Activated CD4-positive, CD25-positive, alpha-beta regulatory T cell treated with anti-CD3 and anti-CD28 coated beads, Interleukin-2, amount 50 U/mL, for 24 hours (primary cell): ENCODE measurements at places on chromosomes 2 and 18.

- ATAC-seq, result no peak
Observed at GRCh38 chr2:20674974-20675679, 8.2 kb downstream of the GDF7 start.

DNA sequence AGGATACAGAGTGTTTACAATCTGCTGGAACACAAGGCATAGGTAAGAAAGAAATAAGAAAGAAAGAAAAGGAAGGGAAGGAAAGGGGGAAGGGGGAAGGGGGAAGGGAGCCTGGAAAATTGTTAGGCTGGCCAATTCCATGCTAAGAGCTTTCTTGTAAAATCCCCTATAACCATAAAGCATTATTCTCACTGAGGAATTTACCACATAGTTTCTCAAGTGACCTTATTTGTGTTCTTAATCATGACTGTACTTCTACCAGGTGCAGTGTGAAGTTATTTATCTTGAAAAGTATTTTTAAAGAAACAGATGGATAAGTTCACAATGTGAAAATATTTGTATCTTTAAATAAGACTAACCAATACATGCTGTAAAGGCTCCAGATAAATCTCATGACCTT lies 39.2 kb upstream of the KIDINS220 start:
- no peak for ATAC-seq

DNA sequence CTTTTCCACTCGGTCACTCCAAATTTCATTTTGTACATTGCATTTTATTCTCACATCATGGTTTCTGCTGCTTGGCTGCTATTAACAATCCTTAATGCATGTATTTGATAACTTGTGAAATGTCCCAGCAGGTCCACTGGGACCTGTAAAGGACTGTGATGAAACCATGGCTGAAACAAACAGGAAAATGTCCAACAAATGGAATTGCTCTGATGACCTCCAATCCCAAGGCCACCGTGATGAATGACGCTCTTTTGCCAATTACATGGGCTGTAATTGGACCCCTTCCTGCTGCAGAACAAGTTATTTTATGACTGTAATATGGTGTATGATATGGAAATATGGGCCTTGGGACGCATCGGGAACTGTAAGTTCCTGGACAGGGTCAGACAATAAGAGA lies 224.2 kb upstream of the CXCR4 start:
- no peak for ATAC-seq

GRCh38 chr2:28068088-28068487 lies 177.6 kb downstream of the BABAM2 start:
- no peak for ATAC-seq

DNA sequence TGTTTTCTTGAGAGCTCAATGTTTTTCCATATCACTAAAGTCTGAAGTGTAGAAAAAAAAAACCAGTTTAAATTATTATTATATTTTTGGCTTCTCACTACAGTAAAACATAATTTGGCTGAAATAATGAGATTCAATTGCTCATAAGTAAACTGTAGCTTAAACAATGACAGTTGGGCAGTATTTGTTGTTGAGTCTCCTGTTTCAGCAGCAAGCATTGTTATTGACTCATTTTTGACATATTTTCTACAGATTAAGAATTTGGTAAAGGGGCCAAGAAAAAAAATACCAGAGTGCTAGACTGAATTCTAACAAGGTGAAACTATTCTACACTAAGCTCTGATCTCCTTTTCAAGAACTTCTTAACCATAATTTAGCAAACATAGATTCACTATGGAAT lies 2070.4 kb upstream of the CELF4 start:
- ATAC-seq, result no peak

DNA sequence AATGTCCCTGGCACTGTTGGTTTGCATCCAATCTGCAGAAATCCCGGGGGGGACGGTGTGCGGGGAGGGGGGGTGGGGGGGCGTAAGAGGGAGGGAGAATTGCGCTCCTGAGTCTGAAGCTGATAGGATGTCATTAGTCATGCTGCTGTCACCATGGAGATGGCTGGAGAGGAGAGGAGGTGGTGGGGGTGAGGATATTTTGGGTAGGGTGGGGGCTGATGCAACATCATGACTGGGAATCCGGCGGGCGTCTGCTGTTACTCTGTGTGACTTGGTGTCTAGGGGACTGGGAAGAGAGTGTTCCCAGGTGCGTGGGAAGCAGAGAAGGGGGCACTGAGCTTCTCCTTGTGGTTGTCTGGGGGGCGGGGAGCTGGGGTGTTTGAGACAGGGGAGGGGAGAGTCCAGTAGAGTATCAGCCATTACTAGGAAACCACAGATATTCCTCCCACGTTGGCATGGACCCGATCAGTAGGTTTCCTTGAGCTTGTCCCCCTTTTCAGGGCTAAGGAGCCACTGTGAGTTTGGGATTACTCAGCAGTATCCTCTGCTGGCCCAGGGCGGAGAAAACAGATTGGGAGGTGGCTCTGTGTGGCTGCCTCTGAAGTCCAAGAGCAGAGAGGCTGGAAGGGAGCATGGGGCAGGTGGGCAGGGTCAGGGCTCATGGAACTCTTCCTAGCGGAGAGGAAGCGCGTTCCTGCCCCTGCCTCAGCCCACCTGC lies 18.9 kb downstream of the TET3 start:
- no peak for ATAC-seq

GRCh38 chr2:192148241-192148619 lies 46.5 kb downstream of the TMEFF2 start:
- ATAC-seq, result no peak

DNA sequence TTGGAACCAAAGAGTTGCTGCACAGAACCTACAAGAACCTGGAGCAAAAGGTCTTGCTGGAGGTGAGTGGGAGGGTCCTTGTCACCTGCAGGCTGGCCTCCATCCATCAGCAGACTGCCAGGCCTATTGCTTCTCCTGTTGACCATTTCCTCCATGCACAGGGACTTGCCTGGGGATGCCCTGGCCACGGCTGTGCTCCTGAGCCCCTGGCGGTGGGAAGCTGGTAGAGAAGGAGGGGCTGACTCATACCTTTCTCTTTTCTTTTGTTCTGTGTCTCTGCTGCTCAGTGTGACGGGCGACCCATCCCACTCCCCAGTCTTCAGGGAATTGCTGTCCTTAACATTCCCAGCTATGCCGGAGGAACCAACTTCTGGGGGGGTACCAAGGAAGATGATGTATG lies 102.6 kb downstream of the DGKD start:
- no peak for ATAC-seq

GRCh38 chr2:239354132-239354790 lies 46.6 kb downstream of the HDAC4 start:
- no peak for ATAC-seq

GRCh38 chr2:25310965-25311864 lies 30.5 kb downstream of the DNMT3A start:
- ATAC-seq, result no peak

DNA sequence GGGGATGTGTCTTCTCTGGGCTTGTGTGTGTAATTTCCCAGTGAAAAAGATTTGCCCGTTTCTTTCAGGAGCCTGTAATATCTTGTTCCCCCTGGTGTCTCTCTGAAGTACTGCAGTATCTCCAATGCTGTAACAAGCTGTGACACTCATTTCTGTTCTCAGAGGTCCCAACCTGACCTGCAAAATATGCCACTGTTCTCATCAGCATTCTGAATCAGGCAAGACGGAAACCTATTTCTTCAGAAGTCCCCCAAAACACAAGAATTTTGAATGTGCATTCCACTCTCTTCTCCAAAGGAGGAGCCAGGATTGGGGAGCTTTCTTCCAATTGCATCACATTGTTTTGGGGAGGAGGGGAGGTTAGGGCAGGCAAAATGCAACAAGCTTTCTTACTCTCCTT lies 77.0 kb upstream of the CNGA3 start:
- ATAC-seq, result no peak

GRCh38 chr2:13193075-13193474 lies 476.3 kb downstream of the TRIB2 start:
- ATAC-seq, result no peak

GRCh38 chr2:180124273-180125139 lies 117.4 kb upstream of the CWC22 start:
- ATAC-seq, result peak; percentile 42

GRCh38 chr2:171401947-171402346 lies 31.8 kb downstream of the METTL8 start:
- no peak for ATAC-seq

DNA sequence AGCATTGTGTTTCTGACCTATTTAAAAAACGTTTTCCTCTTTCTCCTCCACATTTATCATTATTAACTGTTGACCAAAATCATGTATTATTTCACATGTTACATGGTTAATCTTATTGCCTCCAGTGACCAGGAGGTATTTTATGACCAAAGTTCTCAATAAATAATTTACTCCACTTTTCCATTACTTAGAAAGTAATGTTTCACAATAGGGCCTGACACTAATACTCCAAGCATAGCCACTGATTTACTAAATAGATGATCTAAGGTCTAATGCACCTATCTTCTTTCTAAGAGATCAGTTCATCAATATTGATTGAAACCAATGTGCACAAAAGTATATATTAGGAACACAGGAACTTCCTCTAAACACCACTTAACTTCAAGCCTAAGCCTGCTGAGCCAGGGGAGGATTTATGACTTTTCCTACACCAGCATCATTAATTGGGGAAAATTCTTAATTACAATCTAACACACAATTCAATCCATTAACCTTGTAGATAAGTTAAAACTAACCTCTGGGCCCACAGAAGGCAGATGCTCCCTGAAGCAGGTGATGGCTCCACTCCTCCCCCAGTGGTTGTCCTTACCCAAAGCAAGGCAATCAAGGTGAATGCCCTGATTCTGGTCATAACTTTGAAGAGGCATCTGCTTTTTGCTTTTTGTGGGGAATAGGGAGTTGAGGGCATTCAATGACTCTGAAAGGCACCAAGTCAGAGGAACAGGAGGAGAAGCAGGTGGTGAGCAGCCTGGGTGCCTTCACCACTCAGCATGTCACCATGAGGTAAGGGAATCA lies 33.9 kb downstream of the RBMS1 start:
- ATAC-seq, result no peak

GRCh38 chr2:112812318-112813267 lies 24.0 kb downstream of the IL1B start:
- ATAC-seq, result peak; percentile 25

DNA sequence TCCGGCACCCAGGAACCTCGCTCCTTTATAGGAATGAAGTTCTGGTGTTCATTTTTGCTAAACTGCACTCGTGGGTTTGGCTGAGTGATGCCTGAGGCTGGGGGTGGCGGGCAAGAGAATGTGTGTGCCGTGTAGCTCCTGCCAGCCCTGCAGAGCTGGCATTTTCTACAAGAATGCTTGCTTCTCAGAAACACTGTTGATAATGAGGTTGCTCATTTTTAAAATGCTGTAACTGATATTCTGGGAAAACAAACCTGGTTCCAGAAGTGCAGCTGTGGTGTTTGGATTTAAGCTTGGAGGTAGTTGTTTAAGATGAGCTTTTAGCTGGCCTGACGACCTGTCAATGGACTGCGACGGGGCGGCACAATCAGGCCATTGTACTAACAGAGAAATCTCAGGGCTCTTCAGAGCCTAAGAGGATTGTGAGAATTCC lies 511.9 kb upstream of the TNP1 start:
- no peak for ATAC-seq

DNA sequence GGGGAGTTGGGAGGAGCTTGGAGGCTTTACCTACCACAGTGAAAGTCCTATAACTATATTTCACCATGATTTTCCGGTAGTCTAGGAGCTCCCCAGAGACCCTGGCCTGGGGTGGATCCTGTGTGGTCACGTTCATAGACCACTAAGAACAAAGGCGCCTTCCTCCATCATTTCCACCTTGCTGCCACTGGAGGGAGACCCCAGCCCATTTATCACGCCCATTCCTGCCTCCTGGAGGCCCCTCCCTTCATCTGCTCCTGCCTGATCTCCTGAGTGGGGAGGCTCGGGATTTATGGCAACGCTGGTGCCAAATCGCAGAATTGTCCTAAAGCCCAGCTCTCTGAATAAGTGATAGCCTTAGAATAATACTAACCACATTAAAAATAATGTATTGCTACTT lies 507.6 kb upstream of the SPHKAP start:
- no peak for ATAC-seq

DNA sequence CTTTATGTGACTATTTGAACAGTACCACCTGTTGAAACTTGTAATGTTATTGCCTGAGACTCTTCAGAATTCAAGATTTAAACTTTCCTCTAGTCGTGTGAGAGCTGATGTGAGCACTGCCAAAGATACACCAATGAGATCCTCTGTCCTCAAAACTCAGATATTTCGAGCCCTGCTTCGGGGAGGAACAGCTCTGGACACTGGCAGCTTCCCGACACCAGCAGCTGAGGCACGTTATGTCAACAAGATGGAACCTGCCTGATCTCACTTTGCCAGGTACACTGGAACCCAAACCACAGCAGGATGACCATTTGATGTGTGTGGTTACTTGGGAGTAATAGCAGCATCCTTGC lies 319.9 kb upstream of the RBMS1 start:
- no peak for ATAC-seq

DNA sequence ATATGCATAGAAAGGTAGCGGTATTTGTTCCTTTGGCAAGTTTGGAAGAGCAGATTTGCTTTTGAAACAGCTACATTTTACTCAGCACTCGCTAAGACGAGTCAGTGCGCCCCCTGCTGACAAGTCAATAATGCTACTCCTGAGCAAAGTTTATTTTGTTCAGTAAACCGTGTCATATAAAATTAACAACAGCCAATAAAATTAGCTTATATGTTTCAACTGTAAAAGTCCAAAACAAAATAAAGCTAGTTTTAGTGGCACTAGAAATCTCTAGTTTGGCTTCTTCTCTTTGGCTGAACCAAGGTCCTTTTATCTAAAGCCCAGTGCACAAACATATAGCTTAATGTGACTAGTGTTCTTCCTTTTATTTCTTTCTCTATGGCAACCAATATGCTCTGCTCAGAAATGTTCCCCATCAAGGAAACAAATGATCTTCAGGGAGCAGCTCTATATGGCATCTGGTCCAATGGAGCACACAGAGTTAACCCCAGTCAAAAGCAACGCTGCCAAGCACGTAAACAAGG lies 4.2 kb upstream of the POU3F3 start:
- no peak for ATAC-seq

- ATAC-seq, result no peak
Observed at GRCh38 chr2:229003256-229003655, 267.8 kb downstream of the PID1 start.

- no peak for ATAC-seq
Observed at GRCh38 chr2:74109551-74109950, 38.2 kb downstream of the BOLA3 start.

GRCh38 chr2:53095664-53096063 lies 671.9 kb upstream of the CHAC2 start:
- no peak for ATAC-seq
